Effector CD8-positive, alpha-beta T cell (primary cell): ENCODE measurements at places on chromosomes 16 and 17.

DNA sequence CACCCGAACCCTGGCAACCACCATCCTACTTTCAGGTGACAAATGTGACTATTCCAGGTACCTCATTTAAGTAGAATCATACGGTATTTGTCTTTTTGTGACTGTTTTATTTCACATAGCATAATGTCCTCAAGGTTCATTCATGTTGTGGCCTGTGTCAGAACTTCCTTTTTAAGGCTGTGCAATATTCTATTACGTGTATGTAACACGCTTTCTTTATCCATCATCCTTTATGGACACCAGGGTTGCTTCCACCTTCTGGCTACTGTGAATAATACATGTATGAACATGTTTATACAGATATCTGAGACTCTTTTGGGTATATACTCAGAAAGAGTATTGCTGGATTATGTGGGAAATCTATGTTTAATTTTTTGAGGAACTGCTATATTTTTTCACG, 28.7 kb upstream of the RSL1D1 start:
- DNase-seq = no peak

DNA sequence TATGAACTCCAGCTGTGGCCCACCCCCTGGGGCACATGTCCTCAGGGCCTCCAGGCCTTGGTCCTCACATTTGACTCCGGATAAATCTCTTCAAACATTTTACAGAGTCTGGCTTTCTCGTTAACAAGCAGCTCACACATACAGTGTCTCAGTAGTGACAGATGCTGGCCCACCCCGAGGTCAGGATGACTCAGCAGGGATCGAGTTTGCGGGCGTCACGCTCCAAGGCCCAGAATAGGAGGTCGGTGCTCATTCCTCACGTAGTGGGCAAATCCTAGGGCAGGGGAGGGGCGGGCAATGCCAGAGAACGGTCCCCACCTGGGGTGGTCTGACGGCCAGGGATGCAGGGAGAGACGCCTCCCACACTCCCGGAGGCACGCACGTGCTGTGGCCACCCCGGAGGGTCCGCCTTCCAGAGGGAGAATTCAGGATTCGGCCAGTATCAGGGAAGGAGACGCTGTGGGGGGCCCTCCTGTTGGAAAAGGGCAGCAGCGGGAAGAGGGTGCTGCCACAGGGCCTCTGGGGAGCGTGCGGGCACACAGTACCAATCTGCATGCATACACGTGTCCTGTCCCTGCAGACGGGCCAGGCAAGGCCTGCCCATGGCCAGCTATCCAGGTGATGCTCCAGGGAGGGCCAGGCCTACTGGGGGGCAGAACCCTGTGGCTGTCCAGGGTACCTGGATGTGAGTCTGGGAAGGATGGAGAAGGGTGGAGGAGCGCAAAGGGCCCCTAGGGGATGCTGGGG, 8.6 kb downstream of the SLC7A5 start:
- no peak for DNase-seq

- no peak for DNase-seq
These were observed 239.8 kb upstream of the SALL1 start for GRCh38 chr16:51390877-51391276.

DNA sequence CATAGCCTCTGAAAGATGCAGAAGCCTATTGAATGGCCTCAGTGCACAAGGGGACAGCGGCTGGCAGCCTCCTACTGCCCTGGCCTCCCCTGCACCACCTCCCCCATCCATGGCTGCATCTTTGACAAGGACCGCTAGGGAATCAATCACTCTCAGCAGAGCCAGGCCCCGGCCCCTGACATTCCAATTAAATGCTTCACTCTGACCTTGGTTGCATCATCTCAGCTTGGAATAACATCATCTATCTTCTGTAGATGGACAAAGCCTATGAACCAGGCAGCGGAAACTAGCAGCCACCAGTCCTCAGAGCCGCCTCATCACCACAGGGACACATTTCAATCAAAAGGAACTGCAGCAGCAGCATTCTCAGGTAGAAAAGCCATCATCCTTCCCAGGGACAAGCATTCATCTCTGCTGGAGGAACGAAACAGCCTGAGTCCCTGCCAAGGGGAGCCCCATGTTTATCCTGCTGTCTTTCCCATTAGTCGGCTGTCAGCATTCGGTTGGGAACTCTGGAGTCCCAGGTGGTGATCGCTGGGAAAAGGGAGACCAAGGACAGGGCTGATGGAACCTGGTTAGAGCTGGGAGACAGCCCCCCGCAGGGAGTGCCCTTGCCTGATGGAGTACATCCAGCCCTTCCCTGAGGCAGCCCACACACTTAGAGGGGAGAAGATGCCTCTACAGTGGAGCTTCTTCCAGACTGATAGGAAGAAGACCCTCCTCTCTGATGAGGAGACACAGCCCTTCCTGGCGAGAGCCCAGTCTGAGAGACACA, 11.5 kb upstream of the TMEM132E start:
- DNase-seq = no peak

GRCh38 chr17:46010597-46011186, 11.6 kb downstream of the STH start:
- no peak for DNase-seq

GRCh38 chr17:6356562-6356961, 78.4 kb downstream of the AIPL1 start:
- DNase-seq = no peak

GRCh38 chr17:8046929-8047768, 8.3 kb downstream of the ALOX15B start:
- DNase-seq = no peak

GRCh38 chr17:17358060-17358751, 55.0 kb downstream of the NT5M start:
- no peak for DNase-seq

GRCh38 chr16:5551909-5552308, 454.3 kb upstream of the EEF2KMT start:
- no peak for DNase-seq

DNA sequence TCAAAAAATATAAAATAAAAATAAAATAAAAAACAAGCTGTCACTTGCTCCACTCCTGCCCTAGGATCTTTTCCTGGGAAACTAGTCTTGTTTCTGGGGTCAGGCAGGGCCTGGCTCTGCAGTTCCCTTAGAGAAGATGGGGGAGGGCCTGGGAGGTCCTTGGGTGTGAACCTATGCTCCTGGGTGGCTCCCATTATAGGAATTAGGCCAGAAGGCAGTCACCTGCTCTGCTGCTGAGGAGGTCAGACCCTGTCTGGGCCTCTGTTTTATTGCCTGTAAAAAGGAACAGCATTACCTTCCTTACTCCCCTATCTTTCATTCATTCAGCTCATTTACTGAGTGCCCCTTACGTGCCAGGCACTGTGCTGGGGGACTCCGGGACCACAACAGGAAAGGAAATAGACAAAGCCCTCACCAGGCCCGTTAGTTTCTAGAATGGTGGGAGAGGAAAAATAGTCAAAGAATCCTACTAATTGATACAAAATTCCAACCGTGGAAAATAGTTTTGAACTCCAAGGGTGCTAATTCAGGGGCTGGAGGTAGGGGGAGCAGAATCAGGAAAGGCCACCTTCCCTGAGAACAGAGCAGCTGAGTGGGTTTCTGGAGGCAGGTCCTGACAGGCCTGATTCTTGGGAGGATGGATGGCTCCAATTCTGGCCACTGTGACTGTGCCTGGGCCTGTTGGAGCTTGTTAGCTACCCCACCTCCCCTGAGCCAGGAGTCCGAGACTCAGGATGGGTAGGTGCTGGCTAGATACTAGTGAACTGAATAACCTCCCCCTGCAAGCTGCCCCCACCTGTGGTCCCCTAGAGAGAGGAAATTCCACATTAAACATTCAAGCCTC, 1.3 kb upstream of the SLC46A1 start:
- no peak for DNase-seq

DNA sequence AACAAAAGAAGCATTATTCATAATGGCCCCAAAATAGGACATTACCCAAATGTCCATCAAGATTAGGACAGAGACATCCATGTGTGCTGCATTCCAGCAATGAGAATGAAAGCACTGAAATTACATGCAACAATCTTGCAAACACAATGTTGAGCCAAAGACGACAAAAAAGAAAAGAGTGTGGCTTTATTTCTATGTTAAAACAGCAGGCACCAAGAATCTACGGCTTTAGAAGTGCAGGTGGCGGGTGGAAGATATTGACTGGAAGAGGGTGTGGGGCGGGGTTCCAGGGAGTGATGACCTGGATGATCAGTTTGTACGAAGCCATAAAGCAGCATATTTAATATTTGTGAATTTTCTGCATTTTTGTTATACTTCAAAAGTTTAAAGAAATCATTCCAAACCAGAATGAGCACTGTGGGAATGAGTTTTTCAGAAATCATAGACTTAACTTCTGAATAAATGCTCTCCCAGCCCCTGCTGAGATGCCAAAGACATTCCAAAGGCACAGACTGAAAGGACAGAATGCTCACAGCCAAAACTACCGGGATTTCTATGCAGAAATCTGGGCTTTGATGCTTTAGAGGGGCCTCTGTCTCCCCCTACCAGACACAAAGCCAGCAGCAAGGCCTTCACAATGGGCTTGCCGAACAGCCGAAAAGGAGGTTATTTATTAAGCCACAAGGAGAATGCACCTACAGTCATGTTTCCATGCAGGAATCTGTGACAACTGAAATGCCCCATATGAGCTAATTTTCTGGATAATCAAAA, 361.6 kb downstream of the GRIN2A start:
- no peak for DNase-seq

- no peak for DNase-seq
These were observed 30.8 kb downstream of the PLCD3 start for GRCh38 chr17:45101546-45101882.

DNA sequence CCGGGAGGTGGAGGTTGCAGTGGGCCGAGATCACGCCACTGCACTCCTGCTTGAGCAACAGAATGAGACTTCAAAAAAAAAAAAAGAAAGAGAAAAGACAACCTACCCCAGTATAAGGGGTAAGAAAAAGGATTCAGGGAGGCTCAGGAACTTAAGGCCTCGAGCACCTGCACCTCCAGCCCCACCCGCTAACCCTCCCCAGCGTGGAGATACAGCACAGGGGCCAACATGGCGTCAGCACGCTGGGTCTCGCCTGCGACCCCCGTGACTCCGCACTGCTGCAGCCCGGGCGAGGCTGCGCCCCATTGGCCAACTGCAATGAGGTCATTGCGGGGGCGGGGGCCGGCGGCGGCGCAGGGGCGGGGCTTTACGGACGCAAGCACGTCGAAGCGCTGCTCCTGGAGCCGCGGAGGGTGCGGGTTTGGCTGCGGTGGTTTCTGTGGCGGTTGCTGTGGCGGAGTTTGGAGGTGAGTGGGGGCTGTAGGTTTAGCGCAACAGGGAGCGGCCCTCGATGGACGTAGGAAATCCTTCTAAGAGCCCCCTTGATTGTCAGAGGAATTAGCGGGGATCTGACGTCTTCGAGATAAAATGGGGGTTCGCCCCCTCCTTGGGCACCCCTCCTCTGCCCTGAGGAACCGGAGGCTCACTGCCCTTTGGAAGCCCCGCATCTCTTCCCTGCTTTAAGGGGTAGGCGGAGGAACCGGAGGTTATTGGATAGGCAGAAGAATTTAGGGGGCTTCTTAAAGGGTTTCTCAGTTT, at the start of gene ATP6V0A1:
Gene ATP6V0A1, plus strand, starts transcription at position 382 of the 759 bp plus-strand sequence. CDS start 2,017 bp downstream, outside the sequence.
- DNase-seq = peak; percentile 81

GRCh38 chr16:82152196-82152595, 17.8 kb downstream of the MPHOSPH6 start:
- no peak for DNase-seq

DNA sequence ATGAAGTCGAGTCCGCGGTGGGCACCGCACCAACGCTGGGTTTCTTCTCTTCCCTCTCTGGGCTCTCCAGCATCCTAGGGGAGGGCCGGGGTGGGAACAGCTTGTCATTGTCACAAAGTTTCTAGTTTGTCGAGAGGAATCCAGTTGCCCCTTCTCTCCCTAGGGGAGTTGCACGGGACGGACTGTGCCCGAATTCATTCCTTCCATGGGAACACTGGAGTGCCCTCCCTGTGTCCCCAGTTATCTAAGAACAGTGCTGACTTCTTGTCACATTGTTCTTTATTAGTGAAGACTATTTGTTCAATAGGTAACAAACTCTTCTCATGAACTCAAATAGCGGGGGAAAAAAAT, 1.2 kb downstream of the KLHL36 start:
- no peak for DNase-seq

- DNase-seq = no peak
These were observed 44.3 kb upstream of the PSMD7 start for GRCh38 chr16:74252329-74252728.

DNA sequence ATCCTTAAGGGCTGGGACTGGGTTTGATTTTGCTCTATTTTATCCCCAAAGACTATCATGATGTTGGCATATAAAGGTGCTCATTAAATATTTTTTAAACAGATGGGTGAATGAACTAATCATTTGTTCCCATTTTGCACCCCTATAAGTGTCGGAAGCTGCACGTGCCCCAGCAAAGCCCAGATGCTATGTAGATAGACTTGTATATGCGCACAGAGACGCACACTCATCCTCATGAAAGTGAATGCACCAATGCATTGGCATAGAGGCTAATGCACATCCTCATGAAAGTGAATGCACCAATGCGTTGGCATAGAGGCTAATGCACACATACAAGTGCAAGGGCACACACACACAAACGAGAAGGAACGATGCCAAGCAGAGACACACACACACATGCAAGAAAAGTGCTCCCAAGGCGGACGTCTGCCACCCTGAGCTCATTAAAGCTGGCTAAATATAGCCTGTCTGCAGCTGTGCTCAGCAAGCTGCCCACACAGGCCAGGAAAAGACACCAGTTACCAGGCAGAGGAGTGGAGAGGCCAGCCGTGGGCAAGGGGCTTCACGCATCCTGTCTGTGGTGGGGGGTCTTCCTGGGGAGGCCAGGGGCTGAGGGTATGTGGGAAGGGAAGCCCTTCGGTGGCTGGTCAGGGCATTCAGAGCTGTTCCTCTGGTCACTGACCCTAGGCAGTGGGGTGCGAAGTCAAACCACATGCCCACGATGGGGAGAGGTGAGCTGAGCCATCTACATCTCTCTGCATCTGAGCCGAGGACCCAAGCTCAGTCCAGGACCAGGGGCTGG, 52.6 kb downstream of the PIMREG start:
- DNase-seq = no peak

DNA sequence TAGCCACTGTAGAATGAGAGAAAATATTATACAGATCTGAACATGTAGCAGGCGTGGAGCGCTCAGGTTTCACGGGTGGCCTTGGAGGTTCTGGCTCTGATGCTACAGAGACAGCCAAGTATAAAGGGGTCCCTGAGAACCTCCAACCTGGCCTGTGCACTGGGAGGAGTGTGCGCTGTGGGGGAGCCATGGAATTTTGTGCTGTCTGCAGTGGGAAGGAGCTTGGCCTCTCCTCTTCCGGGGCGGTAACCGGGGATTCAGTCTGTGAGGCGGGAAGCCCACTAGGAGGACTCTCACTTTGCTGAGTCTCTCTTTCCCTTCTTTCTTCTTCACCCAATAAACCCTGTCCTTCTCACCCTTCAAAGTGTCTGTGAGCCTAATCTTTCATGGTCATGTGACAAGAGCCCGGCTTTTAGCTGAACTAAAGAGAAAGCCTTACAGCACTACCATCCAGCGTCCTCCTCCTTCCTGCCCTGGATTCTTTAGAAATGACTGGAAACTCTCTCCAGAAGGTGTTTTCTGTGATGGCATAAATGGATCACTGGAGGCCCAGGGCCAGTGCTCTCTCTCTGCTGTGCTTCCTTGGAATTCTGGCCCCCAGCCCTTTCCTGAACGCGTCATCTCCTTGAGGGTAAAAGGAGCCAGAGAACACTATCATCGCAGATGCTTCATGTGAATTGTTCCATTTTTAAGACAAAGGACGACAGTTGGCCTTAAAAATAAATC, 232.1 kb upstream of the CACNG5 start:
- DNase-seq = no peak
